ENCODE measurements at places on chromosomes 4 and X. TPM values are rescaled to one million over a fixed set of nuclear protein-coding genes. Genes with fewer than 3 reads are reported as not detected.

The RHOXF2B gene
- total RNA-seq, result not detected

The SMIM20 gene
- 25.9 TPM for total RNA-seq

The ETDA gene
- total RNA-seq, result not detected

The SYP gene
- total RNA-seq, result 2.2 TPM

The ITIH6 gene
- total RNA-seq, result not detected

The FAM133A gene
- 0.85 TPM for total RNA-seq

The FRG2 gene
- 0.09 TPM for total RNA-seq

The ZNF711 gene
- 1.1 TPM for total RNA-seq

The PDK3 gene
- 5.5 TPM for total RNA-seq

The GPR143 gene
- 0.16 TPM for total RNA-seq

The MBNL3 gene
- not detected for total RNA-seq

The NDNF gene
- total RNA-seq, result not detected

The VCX2 gene
- total RNA-seq, result not detected

The CXCL3 gene
- total RNA-seq, result 7.2 TPM

The TRIM61 gene
- not detected for total RNA-seq

The KCNE5 gene
- total RNA-seq, result 0.14 TPM

The PLP2 gene
- total RNA-seq, result 414 TPM

The LRP2BP gene
- 0.10 TPM for total RNA-seq

The HSFX1 gene
- 0.14 TPM for total RNA-seq

The ELF4 gene
- 35.6 TPM for total RNA-seq

The ZNF157 gene
- total RNA-seq, result not detected

The XG gene
- not detected for total RNA-seq

The DDX53 gene
- total RNA-seq, result not detected

The SPATA4 gene
- total RNA-seq, result not detected

The NIPAL1 gene
- total RNA-seq, result 0.92 TPM

The ZNF630 gene
- total RNA-seq, result 0.55 TPM

The AFP gene
- 2.3 TPM for total RNA-seq

Data from A549 treated with RU486 at 1 μM for 4 hours (cell line).